NCI-H1105 (cell line): ENCODE measurements at places on chromosomes 16 and 17.

DNA sequence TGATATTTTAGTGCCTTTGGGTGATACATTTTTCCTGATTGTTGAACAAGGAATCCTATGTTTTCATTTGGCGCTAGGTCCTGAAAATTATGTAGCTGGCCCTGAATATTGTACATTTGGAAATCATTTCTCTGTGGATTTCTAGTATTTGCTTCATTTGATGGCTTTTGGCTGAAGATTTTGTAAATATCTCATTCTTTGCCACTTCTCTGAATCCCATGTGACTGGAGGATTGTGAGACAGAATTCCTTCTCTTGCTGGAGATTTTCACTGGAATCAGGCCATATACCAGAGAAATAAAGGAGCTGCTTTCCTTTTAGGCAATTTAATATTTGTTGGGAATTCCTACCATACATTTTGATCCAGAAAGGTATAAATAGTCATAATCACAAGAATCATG is 8.6 kb downstream of the KRT28 start:
- DNase-seq: no peak

DNA sequence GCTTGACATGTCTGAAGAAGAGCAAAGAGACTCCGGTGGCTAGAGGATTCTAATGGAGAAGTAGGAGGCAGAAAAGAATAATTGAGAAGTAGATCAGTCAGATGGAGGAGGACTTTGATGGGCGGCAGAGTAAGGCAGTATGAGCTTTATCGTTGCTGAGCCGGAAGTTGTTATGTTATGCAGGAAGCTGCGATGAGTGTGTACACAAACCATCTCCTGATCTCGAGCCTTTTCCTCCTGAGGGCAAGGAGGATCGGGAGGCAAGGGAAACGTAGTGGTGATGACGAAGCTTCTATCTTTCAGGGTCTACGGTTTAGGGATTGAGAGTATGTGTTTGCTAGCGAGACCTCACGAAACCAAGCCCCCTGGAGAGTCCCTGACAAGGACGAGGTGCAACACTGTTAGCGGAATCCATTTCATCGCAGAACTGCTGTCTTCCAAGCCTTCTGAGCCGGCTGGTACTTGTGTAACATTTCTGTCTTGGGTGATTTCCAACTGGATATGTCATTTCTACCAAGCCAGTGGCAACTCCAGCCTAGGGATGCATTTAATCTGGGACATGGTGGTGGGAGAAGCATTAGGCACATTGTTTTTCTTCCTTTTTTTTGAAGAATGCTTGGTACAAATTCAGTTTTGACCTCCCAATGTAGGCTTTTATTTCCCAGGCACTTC is 45.5 kb downstream of the RBFOX1 start:
- DNase-seq: no peak

- DNase-seq: no peak
Measured at GRCh38 chr17:4086041-4086483, 56.8 kb downstream of the ZZEF1 start.

- no peak for DNase-seq
Measured at GRCh38 chr16:51359141-51359955, 208.3 kb upstream of the SALL1 start.

GRCh38 chr17:29256735-29257466 is 10.2 kb downstream of the CRYBA1 start:
- DNase-seq: no peak

- peak; percentile 97 for DNase-seq
Measured at GRCh38 chr17:5500589-5501391, 14.4 kb downstream of the MIS12 start.

DNA sequence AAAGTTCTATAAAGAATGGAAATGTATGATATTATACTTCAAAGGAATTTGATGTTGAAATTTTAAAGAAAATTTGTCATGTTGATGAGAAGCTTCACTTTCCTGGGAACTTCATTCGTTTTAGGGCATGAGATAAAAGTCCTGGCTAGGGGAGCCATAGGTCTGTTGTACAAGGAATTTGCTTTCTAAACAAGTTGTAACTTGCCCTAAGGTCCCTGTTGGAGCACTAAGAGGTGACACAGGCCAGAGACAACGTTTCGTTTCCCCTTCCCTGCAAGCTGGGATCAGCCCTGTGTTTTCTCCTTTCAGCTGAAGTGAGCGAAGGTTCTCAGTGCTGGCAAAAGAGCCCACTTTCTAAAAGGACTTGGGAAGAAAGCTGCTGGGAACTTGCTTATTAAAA is 16.6 kb downstream of the PLD6 start:
- no peak for DNase-seq

DNA sequence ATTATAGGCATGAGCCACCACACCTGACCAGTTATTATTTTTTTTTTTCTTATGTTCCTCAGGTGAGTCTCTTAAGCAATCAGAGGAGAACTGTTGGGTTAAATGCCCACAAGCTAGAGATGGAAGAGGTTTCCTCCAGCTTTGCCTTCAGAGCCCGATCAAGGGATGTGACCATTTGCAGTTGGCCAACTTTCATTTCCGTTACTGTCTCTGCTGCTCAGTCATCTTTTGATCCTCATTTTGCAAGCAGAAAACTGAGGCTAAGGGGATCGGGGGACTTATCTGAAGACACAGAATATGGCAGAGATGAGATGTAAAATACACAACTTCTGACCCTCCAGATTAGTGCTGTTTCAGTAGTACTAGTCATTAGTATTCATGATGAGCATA is 188.8 kb downstream of the RAB11FIP4 start:
- DNase-seq: no peak

GRCh38 chr16:22278441-22279230 is 18.6 kb upstream of the POLR3E start:
- DNase-seq: no peak

DNA sequence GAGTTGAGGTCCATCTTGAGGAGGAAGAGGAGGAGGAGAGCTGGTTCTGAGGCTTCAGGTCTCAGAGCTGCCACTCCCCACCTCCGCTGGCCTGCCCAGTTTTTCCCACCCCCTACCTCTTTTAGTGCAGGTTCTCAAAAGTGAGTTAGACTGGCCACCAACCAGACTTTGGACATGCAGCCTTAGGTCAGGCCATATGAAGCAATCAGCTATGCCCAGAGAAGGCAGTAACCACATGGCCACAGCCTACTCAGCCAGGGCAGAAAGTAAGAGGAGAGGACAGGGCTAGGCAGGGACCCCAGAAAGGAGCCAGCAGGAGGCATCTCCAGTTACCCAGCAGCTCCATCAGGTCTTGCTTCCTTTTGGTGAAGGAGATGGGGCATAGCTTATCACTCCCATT is 9.0 kb downstream of the MYO15A start:
- DNase-seq: no peak

DNA sequence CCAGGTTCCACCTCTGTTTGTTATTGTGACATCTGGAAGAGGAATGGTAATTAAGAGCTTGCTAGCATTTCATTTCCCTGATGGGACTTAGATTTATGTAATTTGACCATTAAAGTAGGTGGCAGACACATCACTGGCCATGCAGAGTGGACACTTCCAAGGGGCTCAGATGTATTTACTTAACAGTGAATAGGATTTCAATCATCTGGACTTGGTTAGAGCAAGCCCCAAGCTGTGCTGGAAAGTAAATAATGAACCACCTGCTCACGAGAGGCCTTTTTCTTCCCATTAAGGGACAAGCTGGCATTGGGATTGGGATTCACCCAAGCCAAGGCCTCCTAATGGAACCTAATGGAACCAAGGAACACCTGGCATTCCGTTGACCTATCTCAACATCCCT is 395.3 kb downstream of the HS3ST4 start:
- DNase-seq: peak; percentile 57

- DNase-seq: peak; percentile 49
Measured at GRCh38 chr17:79388556-79389295, 222.1 kb downstream of the RBFOX3 start.

DNA sequence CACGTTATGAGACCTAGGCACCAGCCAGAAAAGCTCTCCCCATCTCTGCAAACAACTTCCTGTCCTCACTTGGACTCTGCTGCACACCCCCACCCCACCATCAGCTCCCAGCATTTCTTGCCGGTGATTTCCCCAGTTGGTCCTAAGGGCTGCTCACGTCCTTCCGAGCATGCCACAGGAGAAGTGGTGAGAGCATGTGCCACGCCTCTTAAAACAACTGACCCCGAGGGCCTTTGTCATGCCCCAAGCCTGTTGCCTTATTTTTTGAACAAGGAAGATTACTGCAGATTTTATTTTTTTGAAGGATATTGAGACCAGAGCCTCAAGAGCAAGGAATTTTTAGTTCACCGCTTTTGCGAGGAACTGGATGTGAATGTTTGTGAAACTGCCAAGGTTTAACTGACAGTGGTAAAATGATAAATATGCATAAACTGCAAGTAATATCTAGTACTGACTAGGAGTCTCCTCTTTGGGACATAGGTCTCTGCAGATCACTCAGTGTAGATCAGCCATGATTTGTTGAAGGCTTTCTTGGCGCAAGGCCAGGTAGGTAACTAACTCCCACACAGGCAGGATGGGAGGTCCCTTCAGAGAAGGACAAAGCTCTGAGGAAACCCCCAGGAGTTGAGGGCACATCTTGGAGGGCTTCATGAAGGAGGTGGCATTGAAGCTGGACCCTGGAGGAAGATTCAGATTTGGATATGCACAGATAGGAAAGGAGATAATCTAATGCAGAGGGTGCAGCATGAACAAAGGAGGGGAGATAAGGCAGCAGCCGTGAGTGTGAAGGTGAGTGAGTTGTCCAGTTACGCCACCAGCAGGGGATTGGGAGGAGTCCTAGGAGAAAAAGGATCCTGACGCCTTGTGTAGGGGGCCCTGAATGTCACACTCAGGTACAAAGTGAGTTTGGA is 44.7 kb downstream of the TMEM132E start:
- no peak for DNase-seq

GRCh38 chr17:52201767-52202519 is 43.4 kb upstream of the CA10 start:
- DNase-seq: no peak

GRCh38 chr17:35865412-35866340 is 3.0 kb downstream of the HEATR9 start:
- no peak for DNase-seq

DNA sequence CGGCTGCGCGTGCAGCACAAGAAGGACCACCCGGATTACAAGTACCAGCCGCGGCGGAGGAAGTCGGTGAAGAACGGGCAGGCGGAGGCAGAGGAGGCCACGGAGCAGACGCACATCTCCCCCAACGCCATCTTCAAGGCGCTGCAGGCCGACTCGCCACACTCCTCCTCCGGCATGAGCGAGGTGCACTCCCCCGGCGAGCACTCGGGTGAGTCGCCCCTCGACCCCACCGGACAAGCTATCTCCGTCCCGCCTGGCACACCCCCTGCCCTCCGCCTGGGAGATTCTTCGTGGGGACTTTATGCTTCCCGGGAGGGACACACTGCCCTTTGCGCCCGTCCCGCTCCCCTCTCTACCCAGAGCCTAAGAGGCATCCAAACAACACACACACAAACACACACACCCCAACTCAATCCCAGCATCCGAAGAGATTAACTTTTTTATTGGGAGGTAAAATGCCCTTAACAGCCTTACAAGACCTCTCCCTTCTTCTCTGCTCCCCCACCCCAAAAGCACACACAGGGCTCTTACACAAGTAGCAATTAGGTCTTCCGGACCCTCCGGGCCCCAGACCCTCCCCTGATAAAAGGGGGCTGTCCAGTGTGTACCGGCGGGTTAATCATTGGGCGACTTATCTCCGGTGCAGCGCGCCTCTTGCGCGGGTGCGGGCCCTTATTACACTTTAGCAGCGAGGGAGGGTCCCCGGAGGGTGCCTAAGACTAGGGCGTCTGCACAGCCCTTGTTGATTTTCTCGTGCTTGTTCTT is 2.1 kb downstream of the SOX9 start:
- DNase-seq: no peak

GRCh38 chr16:49466881-49467280 is 93.3 kb downstream of the C16orf78 start:
- DNase-seq: no peak

DNA sequence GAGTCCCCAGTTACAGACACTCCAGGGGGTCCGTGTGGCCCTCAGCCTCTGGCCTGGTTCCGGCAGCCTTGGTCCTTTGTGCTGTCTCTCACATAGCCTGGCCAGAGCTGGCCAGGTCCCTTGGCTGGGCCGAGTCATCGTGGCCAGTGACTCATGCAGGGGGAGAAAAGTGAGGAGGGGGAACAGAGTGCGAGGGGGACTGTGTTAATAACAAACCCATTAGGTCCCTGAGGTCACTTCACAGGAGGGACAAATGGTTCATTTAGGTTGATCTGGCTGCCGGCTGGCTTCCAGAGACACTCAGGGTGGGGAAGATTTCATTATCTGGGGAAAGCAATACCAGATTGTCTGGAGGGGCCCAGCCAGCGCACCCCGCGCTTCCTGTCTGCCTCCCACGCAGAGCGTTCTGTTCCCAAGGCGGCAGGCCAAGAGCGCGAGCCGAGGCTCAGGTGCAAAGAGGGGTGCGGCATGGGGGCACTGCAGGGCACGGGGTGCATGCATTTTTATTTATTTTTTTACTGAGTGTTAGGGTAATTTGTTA is 223.1 kb downstream of the SEC14L1 start:
- DNase-seq: no peak

DNA sequence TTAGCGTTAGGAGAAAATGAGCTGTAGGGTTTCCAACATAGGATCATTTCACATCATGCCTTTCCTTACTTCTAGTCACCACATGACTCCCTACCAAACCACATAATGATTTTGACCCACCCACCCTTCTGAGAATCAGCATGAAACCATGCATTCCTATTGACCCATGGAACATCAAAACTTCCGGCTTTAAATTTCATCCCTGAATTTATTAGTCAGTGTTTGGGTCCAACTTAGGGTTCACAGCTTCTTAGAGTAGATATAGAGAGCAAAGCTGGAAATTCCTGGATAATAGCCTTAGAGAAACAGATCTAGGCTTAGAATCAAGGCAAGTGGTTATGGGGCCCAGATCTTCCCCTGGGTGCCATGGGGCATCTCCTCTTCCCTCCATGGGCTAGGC is 162.6 kb downstream of the TOX3 start:
- DNase-seq: no peak

DNA sequence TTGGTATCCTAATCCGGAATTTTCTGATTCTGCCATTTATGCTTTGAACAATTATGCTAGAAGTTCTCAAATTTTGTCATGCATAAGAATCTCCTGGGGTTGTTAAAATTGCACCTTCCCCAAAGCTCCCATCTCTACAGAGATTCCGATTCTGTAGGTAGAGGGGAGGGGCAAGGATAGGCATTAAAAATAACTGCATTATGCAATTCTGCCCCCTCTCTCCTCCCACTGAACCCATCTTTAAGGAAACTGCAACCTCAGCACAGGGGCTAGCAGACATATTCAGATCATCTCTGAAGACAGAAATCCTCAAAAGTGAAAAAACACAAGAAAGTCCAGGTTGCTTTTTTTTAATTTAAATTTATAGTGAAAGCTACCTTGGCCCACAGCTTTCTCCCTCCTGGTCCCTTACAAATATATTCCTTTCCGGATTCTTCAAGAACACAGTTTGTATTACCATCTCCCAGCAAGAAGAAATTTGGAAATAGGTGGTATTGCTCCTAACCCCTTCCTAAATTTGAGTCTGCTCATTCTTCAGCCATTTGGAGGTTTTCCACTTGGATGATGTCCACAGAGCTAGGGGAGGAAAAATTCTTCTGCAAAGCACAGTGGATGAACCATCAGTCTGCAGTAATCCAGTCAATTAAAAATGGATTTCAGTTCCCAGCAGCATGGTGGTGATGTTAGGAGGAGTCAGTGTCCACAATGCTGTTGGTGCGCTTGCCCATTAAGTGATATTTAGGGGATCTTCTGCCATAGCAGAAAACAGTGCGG is 67.7 kb downstream of the RBFOX1 start:
- DNase-seq: no peak

- no peak for DNase-seq
Measured at GRCh38 chr16:18984435-18985005, 786 bp downstream of the TMC7 start.

GRCh38 chr17:38512473-38513058 is 84.3 kb downstream of the ARHGAP23 start:
- DNase-seq: no peak
